ENCODE measurements at places on chromosomes 1 and 21.

DNA sequence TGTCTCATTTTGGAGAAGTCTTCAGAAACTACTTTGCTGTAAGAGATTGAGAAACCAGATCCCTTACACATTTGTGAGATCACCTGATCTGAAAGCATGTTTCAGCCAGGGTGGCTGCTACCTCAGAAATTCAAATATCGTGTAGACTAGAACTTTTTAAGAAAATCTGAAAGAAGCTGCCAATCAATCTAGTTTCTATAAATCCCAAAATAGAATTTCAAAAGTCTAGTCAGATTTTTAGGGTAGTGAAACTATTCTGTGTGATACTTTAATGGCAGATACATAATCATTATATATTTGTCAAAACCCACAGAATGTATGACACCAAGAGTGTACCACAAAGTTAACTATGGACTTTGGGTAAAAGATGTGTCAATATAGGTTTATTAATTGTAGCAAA, 79.9 kb upstream of the PLPPR5 start:
- no peaks in the 10 kb centered on the region for H3K4me1 ChIP-seq
- no peaks in the 10 kb centered on the region for H3K27me3 ChIP-seq
- DNase-seq, result no peak
- H3K4me3 ChIP-seq, result no peak overlapping the region
- no peaks in the 10 kb centered on the region for H3K36me3 ChIP-seq
- no peak overlapping the region for H3K27ac ChIP-seq

GRCh38 chr21:32311621-32312020, 13.0 kb downstream of the MRAP start:
- no peak for DNase-seq
- no peaks in the 10 kb centered on the region for H3K4me1 ChIP-seq
- H3K36me3 ChIP-seq, result peaks cover 22% of the 10 kb centered on the region

GRCh38 chr1:116164604-116165368, 53.6 kb downstream of the MAB21L3 start:
- H3K36me3 ChIP-seq, result no peaks in the 10 kb centered on the region
- no peak overlapping the region for H3K4me3 ChIP-seq
- DNase-seq, result no peak
- H3K27me3 ChIP-seq, result no peaks in the 10 kb centered on the region
- H3K4me1 ChIP-seq, result peaks cover 18% of the 10 kb centered on the region

DNA sequence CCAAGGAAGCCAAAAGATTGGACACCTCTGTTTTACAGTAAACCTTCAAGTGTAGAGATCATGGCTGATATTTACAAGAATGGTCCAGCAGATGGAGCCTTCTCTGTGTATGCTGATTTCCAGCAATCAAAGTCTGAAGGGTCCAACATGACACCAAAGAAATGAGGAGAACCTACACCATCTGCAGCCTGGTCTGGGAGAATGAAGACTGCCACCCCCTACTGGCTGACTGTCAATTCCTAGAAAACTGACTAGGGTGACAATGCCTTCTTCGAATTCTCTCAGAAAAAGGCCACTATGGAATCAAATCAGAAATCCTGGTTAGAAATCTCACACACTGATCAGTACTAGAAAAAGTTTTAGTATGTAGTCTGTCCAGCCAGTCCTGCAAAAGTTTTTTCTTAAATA, 83.3 kb downstream of the CDC42BPA start:
- no peak for DNase-seq
- H3K4me1 ChIP-seq, result no peaks in the 10 kb centered on the region
- H3K36me3 ChIP-seq, result no peaks in the 10 kb centered on the region
- no peak overlapping the region for H3K27ac ChIP-seq
- no peaks in the 10 kb centered on the region for H3K27me3 ChIP-seq

DNA sequence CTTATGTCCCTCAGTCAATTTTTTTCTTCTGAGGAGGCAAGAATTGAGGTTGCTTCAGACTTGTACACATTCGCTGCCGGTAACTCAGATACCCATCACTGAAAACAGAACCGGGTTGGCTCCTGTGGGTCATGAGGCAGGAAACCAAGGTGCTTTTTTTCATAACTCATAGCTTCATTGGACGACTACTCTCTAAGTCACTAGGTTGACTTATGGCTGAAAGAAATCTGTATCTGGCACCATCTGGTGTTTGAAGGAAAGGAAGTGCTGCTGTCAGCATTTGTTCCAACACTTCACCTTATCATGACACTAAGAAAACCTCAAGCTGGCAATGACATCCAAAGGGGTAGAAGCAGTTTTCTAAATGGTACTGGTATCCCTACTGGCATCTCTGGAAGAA, 82.3 kb downstream of the TBX19 start:
- H3K27ac ChIP-seq, result peak overlapping the region; percentile 76
- H3K4me3 ChIP-seq, result no peak overlapping the region
- H3K27me3 ChIP-seq, result no peaks in the 10 kb centered on the region
- DNase-seq, result peak; percentile 34
- no peaks in the 10 kb centered on the region for H3K36me3 ChIP-seq
- peaks cover 44% of the 10 kb centered on the region for H3K4me1 ChIP-seq

- H3K27ac ChIP-seq, result peak within 1 kb of the TSS; percentile 71
- peaks cover 27% of the 10 kb centered on the region for H3K4me1 ChIP-seq
- peaks cover 15% of the 10 kb centered on the region for H3K36me3 ChIP-seq
- DNase-seq, result peak; percentile 95
- peak within 1 kb of the TSS; percentile 61 for H3K4me3 ChIP-seq
- H3K27me3 ChIP-seq, result no peaks in the 10 kb centered on the region
These were observed at the start of gene PACC1 for GRCh38 chr1:212414328-212415106. TSS of gene PACC1 (minus strand) at chr1:212414886. CDS start at chr1:212414757, 129 bp downstream.

GRCh38 chr1:56472860-56473259, 106.5 kb downstream of the PLPP3 start:
- no peak for DNase-seq
- no peaks in the 10 kb centered on the region for H3K36me3 ChIP-seq
- no peak overlapping the region for H3K4me3 ChIP-seq
- H3K27ac ChIP-seq, result no peak overlapping the region
- H3K27me3 ChIP-seq, result peaks cover 5% of the 10 kb centered on the region
- peaks cover 13% of the 10 kb centered on the region for H3K4me1 ChIP-seq

GRCh38 chr1:162297208-162297607, 79.4 kb downstream of the SPATA46 start:
- no peaks in the 10 kb centered on the region for H3K36me3 ChIP-seq
- peak overlapping the region; percentile 34 for H3K27ac ChIP-seq
- peak; percentile 9 for DNase-seq
- no peak overlapping the region for H3K4me3 ChIP-seq
- H3K4me1 ChIP-seq, result peaks cover 42% of the 10 kb centered on the region

DNA sequence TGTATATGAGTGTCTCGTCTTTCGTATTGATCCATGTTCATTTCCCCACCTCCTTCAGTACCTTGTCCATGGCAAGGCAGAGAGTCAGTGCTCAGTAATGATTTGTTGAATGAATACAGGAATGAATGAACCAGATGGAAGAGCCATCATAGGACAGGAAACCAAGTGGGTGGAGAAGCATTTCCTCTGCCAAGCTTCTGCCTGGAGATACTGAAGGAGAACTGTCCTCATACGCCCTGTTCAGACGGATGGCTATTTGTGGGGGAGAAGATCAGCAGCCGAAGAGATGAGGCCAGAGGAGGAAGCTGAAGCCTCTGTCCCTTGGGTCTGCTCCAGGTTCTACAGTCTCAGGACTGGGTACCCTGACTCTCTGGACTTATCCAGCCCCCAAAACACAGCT, 5.8 kb downstream of the FAM43B start:
- H3K27me3 ChIP-seq, result peaks cover 4% of the 10 kb centered on the region
- no peaks in the 10 kb centered on the region for H3K36me3 ChIP-seq
- no peaks in the 10 kb centered on the region for H3K4me1 ChIP-seq
- no peak for DNase-seq

GRCh38 chr1:108051631-108052377, 86.8 kb upstream of the VAV3 start:
- DNase-seq, result no peak
- peak overlapping the region; percentile 8 for H3K27ac ChIP-seq
- H3K4me1 ChIP-seq, result peaks cover 27% of the 10 kb centered on the region
- H3K27me3 ChIP-seq, result no peaks in the 10 kb centered on the region
- no peaks in the 10 kb centered on the region for H3K36me3 ChIP-seq

- H3K4me1 ChIP-seq, result peaks cover 76% of the 10 kb centered on the region
- no peaks in the 10 kb centered on the region for H3K27me3 ChIP-seq
- DNase-seq, result peak; percentile 47
These were observed 2.9 kb upstream of the FCMR start for GRCh38 chr1:206924592-206925105.

DNA sequence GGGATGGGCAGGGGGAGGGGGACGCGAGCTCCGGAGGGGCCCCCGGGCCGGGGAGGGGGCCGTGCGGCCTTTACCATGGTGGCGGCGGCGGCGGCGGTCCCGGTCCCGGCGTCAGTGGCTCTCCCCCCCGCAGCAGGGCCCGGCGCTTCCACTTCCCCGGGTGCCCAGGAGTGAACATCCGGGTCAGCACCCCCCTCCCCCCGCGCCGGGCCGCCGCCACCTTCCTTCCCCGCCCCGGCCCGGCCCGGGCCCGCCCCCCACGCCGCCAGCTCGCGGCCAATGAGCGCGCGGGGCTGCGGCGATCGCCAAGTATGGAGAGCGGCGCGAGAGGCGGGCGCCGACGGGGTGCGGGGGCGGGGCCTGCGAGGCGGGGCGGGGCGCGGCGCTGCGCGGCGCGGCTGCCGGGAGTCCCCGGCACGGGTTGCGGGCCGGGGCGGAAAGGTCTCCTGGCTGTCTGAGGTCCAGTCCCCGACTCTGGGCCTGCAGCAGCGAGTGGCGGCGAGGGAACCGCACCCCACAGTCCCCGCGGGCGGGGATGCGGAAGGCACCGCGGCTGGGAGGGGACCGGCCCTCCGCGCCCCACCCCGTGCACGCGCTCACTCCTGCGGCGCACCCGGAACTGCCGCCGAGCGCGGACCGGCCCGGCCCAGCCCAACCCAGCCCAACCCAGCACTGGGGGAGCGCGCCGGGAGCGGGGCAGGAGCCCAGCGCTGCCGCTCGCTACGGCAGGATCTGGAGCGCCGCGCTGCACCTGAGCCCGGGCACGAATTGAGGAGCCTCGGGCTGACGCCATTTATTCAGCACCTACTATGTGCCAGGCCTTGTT, at the start of gene CAPZB:
Gene CAPZB, minus strand, starts transcription at position 178 of the 826 bp plus-strand sequence. Its CDS starts 101 bp downstream, at position 77.
- H3K27ac ChIP-seq, result peak within 1 kb of the TSS; percentile 92
- H3K27me3 ChIP-seq, result no peaks in the 10 kb centered on the region
- H3K36me3 ChIP-seq, result peaks cover 16% of the 10 kb centered on the region
- peaks cover 59% of the 10 kb centered on the region for H3K4me1 ChIP-seq
- H3K4me3 ChIP-seq, result peak within 1 kb of the TSS; percentile 94

DNA sequence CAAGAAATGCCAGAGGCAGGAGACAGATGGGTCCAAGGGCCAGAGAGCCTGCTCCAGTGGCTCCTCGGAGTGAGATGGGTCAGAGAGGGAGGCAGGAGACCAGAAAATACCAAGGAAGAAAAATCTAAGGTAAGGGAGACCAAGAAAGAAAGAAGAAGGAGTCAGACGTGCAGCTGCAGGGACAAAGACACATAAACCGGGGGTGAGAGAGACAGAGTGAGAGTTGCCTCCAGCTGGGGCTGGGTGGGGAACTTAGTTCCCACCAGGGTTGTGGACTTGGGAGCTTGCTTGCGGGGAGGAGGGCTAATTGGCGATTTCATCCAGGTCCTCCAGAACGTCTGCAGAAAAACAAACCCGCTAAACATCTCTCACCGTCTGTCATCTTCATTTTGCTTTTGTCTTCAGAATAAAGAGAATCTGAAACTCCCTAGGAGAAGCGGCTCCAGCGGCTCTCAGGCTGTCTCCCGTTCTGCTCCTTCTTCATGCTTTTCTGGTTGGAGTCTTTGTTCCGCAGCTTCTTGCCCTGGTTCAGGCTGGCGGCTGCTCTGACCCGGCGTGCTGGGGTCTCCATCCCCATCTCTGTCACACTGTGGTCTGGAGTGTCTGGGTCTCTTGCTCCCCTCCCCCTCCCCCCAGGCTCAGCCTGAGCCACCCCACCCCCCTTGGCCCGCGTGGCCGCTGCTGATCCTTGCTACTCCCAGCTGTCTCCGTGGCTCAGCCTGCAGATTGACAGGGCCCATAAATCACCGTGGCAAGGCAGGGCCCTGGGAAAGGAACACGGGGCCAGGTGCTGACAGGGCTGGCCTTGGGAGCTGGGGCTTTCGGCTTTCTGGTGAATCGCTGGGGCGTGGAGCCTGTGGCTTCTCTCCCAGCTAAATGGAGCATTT, 66.6 kb downstream of the UBIAD1 start:
- no peaks in the 10 kb centered on the region for H3K36me3 ChIP-seq
- peaks cover 26% of the 10 kb centered on the region for H3K4me1 ChIP-seq
- H3K27ac ChIP-seq, result no peak overlapping the region
- DNase-seq, result no peak
- H3K4me3 ChIP-seq, result no peak overlapping the region

- H3K27ac ChIP-seq, result no peak overlapping the region
- no peaks in the 10 kb centered on the region for H3K4me1 ChIP-seq
- H3K4me3 ChIP-seq, result no peak overlapping the region
- no peaks in the 10 kb centered on the region for H3K27me3 ChIP-seq
- DNase-seq, result no peak
These were observed 348.7 kb downstream of the HLX start for GRCh38 chr1:221227872-221228337.

DNA sequence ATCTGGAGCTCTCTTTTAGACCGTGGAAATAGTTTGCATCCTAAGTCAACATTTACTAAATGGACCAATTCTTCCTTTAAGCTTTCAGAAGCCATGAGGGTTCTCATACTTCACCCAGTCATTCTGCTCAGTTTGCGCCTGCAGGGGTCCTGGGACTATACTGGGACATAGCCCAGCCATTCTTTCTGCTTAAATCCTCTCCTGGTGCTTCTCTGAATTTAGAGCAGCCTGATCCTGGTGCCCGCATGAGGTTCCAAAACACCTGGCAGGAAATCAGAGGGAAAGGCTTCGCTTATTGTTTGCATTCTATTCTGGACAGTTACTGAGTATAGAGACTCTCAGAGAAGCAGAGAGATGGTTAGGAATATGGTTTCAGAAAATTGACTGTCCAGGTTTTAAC, 27.0 kb downstream of the TNN start:
- H3K36me3 ChIP-seq, result no peaks in the 10 kb centered on the region
- H3K4me1 ChIP-seq, result no peaks in the 10 kb centered on the region
- no peak overlapping the region for H3K27ac ChIP-seq
- H3K4me3 ChIP-seq, result no peak overlapping the region

- DNase-seq, result no peak
- H3K4me1 ChIP-seq, result peaks cover 65% of the 10 kb centered on the region
- H3K27ac ChIP-seq, result peak overlapping the region; percentile 80
- peaks cover 26% of the 10 kb centered on the region for H3K36me3 ChIP-seq
- H3K4me3 ChIP-seq, result no peak overlapping the region
- no peaks in the 10 kb centered on the region for H3K27me3 ChIP-seq
These were observed 85.1 kb downstream of the JAK1 start for GRCh38 chr1:64881281-64881680.

GRCh38 chr1:4653796-4654725, at the start of gene AJAP1:
TSS of gene AJAP1 (plus strand) at chr1:4654609. CDS start at chr1:4655426, 817 bp downstream.
- no peak within 1 kb of the TSS for H3K4me3 ChIP-seq
- no peak within 1 kb of the TSS for H3K27ac ChIP-seq
- H3K27me3 ChIP-seq, result peaks cover 7% of the 10 kb centered on the region
- peaks cover 5% of the 10 kb centered on the region for H3K4me1 ChIP-seq

Data from natural killer cell (primary cell).